ENCODE measurements at places on chromosomes 4 and X. TPM values are rescaled to one million over a fixed set of nuclear protein-coding genes. Genes with fewer than 3 reads are reported as not detected.
A peak's percentile ranks its signal among the peaks of the same experiment; 100 is the strongest.

DNA sequence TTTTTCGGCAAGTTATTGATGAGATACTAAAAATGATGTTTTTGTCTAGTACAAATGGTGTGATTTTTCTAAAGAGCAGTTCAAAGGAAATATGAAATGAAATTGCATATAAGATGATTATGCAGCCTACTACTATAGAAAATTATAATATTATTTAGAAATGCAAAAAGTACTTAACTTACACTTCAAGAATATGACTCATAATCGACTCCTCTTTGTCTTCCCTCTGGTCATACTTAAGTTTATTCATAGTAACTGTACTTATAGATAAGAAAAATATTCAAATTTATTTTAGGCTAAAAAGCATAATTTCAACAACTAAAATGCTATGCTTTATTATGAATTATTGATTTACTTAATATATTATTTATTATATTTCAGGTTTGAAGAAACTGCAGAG is 33.2 kb downstream of the CEP44 start:
- DNase-seq: no peak

Gene TCEAL1
- 4.9 TPM for total RNA-seq

DNA sequence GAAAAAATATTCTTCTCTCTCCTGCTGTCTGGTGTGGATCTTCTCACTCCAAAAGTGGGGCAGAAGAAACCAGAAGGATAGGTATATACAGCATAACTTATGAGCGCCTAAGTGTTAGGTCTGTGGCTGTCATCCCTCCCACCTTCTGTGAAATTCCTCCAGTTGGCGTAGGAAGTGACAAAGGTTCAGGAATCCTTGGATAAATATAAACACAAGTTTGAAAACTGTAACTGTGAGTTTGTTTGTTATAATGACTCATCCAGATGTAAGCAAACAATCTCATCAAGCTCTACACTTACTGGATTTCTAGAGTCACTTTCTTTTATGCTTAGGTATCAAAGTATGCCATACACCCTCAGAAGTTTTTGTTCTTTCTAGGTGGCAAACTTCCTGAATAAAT is 405.2 kb downstream of the FAT4 start:
- DNase-seq: no peak

GRCh38 chr4:130073145-130073790 is 977.3 kb downstream of the C4orf33 start:
- DNase-seq: no peak

DNA sequence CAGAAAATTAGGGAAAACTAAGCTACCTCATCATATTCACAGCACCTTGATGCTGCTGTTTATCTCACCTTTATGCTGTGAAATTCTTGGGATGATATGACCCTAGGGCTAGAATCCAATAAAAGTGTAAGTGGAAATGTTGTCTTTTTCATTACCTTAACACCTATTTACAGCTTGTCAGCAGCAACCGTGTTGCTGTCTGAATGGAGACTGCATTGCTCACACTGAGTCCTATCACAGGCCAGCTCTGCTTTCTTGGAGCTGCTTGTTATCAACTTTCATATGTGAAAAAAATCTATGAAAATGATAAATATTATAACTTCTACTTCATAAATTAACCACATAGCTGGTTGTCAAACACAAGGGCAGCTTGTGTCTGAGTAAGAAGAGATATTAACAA is 789.5 kb downstream of the TECRL start:
- no peak for DNase-seq

Gene CNGA1
- total RNA-seq: not detected

Gene SPON2
- 12.8 TPM for total RNA-seq

GRCh38 chr4:2807571-2807970 is 14.7 kb downstream of the SH3BP2 start:
- DNase-seq: no peak

Gene FAM200B
- total RNA-seq: 22.1 TPM

DNA sequence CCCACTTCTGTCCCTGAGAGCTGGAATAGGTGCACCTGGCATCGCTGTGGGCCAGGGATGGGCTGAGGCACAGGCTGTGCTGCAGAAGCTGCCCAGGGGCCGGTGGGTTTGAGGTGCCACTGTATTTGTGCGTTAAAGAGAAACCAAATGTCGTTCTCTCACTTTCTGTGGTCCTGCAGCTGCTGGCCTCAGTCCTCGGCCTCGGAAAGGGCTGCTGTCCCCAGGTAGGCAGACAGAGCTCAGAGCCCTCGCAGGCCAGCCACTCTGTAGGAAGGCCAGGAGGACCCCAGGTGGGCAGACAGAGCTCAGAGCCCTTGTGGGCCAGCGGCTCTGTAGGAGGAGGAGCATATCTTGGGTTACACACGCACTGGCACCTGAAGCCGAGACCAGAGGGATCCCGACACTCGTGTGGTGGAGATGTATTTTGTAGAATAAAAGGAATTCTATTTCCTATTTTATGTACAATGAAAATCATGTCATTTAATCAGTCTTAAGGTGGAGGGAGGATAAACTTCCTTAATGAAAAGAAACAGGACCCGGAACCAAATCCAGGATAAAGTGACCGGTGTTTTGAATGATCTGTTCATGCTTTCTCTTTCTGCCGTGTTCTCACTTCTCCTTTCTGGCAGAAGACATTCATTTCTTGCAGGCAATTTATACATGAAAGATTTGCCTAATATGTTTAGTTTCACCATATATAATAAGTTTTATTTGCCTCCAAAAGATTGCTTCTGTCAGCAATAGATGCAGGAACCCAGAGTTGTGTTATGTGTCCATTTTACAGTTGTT is 54.4 kb upstream of the HGFAC start:
- no peak for DNase-seq

- no peak for DNase-seq
Measured at GRCh38 chr4:12645732-12646131, 838.4 kb downstream of the RAB28 start.

DNA sequence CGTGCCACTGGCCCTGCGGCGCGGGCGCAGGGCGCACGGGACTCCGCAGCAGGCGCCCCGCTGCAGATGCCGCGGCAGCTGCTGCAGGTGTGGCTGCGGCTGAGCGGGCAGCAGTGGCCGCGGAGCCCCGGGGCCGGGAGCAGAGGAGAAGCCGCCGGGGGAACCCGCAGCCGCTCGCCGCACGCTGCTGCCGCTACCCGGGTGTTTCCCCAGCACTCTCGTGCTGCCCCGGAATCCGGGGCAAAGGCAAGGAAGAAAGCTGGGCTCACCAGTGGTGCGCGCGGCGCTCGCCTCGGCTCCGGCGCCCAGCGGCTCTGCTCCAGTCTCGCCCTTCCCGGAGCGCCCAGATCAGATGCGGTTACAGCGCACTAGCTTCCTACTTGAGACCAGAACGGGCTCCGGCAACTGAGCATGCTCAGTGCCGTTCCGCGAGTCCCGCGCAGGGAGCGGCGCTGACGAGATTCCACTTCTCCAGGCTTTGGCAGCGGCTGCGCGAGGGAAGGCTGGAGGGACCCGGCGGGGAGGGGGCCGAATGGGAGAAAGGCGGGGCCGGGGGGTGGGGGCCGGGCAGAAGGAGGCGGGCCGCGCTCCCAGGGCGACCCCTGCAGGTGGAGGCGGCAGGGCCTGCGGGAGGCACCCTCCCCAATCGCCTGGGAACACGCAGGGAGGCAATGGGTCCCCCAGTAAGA is at the start of gene APBB2:
Gene APBB2, minus strand, starts transcription at position 407 of the 689 bp plus-strand sequence. CDS start 181,288 bp downstream, outside the sequence.
- peak; percentile 38 for DNase-seq

Gene MXRA5
- total RNA-seq: not detected

DNA sequence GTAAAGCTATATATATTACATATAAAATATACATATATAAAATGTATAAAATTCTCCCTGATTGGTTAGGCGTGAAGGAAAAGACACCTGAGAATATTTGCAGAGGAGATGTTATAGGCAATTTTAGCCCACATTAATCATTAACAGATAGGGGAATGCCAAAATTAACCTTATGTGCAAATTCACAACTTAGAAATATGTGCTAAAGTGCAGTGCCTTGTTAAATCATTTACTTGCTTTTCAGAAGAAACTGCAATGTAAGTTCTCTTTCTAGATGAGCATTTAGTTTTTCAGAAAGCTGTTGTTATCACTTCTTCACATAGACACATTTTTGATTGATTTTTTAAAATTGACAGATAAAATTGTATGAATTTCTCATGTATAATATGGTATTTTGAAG is 5.6 kb downstream of the TASL start:
- no peak for DNase-seq

DNA sequence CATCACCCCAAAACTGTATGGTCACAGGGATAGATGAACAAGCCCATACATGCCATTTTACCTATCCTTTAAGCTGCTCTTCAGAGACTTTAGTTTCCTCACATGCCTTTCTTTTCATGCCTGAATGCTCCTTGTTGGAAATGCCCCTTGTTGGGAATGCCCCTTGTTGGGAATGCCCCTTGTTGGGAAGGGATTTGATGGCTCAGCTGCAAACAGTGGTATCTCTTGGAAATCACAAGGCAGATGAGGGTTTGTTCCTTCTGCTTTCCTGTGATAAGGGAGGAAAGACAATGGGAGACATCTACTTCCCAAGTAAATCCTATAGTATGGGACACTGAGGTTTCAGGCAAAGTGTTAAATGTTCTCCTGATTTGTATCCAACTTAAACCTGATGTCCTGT is 11.5 kb downstream of the CXCL2 start:
- DNase-seq: no peak

- DNase-seq: no peak
Measured at GRCh38 chr4:93809773-93810172, 18.8 kb upstream of the ATOH1 start.

DNA sequence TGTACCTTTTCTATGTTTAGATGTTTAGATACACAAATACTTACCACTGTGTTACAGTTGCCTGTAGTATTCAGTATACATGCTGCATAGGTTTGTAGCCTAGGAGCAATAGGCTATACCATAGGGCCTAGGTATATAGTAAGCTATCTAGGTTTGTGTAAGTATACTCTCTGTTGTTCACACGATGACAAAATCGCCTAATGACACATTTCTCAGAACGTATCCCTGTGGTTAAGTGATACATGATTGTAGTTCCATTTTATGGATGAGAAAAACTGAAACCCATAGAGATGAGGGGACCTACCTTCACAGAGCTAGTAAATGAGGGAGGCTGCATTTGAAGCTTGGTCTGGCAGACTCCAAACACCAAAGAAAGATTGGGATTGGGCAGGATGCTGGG is 79.4 kb upstream of the EFNB1 start:
- DNase-seq: no peak

DNA sequence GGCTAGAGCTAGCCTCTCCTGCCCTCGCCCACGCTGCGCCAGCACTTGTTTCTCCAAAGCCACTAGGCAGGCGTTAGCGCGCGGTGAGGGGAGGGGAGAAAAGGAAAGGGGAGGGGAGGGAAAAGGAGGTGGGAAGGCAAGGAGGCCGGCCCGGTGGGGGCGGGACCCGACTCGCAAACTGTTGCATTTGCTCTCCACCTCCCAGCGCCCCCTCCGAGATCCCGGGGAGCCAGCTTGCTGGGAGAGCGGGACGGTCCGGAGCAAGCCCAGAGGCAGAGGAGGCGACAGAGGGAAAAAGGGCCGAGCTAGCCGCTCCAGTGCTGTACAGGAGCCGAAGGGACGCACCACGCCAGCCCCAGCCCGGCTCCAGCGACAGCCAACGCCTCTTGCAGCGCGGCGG is at the start of gene AR:
Gene AR, plus strand, starts transcription at position 204 of the 400 bp plus-strand sequence. CDS start 1,126 bp downstream, outside the sequence.
- no peak for DNase-seq

Gene FHL1
- 27.2 TPM for total RNA-seq

GRCh38 chr4:75881476-75881875 is 20.8 kb downstream of the PPEF2 start:
- DNase-seq: no peak

Gene RADX
- total RNA-seq: 8.1 TPM

GRCh38 chr4:114890773-114891172 is 222.6 kb downstream of the NDST4 start:
- DNase-seq: no peak

GRCh38 chr4:170025523-170026252 is 507 bp downstream of the MFAP3L start:
- peak; percentile 3 for DNase-seq

Gene NPFFR2
- total RNA-seq: not detected

- no peak for DNase-seq
Measured at GRCh38 chrX:124455966-124456365, 109.6 kb downstream of the SH2D1A start.

DNA sequence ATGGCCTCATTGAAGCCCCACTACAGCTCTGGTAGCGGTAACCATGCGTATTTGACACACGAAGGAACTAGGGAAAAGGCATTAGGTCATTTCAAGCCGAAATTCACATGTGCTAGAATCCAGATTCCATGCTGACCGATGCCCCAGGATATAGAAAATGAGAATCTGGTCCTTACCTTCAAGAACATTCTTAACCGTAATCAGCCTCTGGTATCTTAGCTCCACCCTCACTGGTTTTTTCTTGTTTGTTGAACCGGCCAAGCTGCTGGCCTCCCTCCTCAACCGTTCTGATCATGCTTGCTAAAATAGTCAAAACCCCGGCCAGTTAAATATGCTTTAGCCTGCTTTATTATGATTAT is 876 bp downstream of the HPRT1 start:
- DNase-seq: no peak

GRCh38 chr4:89324671-89325070 is 17.1 kb upstream of the GPRIN3 start:
- DNase-seq: no peak

DNA sequence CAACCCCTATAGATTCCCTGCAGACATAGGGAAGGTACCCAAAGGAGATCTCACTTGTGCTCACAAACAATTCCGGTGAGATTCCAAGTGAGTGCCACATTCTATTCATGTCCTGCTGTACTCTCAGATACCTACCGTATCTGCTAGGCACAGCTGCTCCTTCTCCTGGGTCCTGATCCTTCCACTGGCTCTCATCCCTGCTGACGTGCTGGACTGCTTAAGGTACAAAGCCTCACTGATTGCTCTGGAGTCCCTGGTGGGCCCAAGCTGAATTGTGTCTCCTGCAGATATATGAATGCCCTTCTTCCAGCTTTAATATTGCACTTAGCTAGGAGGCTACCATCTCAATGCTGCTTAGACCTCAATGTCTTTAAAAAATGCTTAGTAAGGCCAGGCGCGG is 2.4 kb downstream of the TCEAL1 start:
- DNase-seq: no peak

Gene FAM47A
- total RNA-seq: not detected

GRCh38 chr4:26075583-26075982 is 161.6 kb downstream of the SMIM20 start:
- no peak for DNase-seq

DNA sequence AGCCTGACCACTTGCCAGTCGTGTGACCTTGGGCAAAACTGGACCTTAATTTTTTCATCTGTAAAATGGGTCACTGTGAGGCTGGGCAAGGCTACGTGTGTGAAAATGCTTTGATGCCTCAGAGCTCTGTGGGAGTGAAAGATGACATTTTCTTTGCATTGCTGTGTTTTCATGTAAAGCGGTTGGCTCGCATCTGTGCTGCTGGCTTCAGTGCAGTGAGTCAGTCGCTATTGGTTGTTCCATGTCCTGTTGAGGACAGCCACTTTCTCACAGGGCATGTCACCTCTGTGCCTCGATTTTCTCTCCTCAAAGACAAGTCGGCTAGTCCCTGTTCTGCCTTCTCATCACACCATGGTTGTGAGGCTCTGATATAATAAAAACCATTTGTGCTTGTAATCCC is 4.4 kb downstream of the MTMR1 start:
- no peak for DNase-seq

GRCh38 chrX:13195340-13195739 is 124.5 kb downstream of the ATXN3L start:
- no peak for DNase-seq

Gene NR0B1
- not detected for total RNA-seq

GRCh38 chr4:125517831-125518230 is 203.1 kb downstream of the FAT4 start:
- DNase-seq: no peak

Gene DMP1
- not detected for total RNA-seq

GRCh38 chr4:37279894-37280592 is 35.5 kb downstream of the NWD2 start:
- DNase-seq: no peak
